ENCODE measurements at places on chromosomes 4 and X.

DNA sequence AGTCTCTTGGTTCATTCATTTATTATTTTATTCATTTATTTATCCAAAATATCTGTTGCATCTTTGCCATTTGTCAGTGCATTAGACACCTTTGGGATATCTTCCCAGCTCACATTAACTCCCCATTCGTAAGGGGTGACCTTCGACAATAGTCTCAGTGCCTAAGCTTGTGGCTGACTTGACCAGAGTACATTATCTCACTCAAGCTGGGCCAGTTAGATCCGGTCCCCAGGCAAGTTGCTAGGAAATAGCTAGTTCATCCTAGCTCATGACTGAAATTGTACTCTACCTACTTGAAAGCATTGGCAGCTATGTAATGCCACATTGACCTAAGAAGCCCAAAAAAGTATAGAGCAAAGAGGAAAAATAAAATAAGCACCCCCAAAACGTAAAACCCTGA, 165.3 kb downstream of the FBXO8 start:
- DNase-seq, result no peak

DNA sequence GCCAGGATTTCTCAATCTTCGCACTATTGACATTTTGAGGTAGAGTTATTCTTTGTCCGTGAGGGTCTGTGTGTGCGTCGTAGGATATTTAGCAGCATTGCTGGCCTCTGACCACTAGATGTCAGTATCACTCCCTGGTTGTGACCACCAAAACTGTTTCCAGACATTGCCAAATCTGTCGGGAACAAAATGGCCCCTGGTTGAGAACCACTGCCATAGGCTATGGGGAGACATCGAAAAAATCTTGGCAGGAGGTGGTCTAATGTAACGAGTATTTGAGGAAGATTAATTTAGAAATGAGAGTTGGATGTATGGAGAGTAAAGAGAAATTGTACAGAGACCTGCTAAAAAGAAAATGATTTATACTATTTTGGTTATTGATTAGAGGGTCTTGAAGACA, 108.4 kb downstream of the DOCK11 start:
- DNase-seq, result peak; percentile 52

GRCh38 chrX:54358424-54359211, 772 bp upstream of the WNK3 start:
- peak; percentile 38 for DNase-seq

- DNase-seq, result no peak
Observed at GRCh38 chr4:86521373-86521969, 72.6 kb upstream of the PTPN13 start.

GRCh38 chr4:82561786-82562563, at the start of gene TMEM150C:
TSS of gene TMEM150C (minus strand) at chr4:82561988. CDS start at chr4:82504657, 57,331 bp downstream.
- DNase-seq, result no peak

DNA sequence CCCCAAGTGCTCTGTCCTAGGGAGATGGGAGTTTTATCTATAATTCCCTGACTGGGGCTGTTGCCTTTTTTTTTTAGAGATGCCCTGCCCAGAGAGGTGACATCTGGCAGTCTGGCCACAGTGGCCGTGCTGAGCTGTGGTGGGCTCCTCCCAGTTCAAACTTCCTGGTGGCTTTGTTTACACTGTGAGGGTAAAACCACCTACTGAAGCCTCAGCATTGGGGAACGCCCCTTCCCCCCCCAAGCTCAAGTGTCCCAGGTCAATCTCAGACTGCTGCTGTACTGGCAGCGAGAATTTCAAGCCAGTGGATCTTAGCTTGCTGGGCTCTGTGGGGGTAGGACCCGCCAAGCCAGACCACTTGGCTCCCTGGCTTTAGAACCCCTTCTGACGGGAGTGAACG, 38.3 kb upstream of the CBLL2 start:
- no peak for DNase-seq

- no peak for DNase-seq
Observed at GRCh38 chrX:21131346-21131745, 242.9 kb upstream of the CNKSR2 start.

GRCh38 chr4:42371305-42372252, 25.7 kb upstream of the SHISA3 start:
- peak; percentile 67 for DNase-seq
